ENCODE measurements at places on chromosomes 7 and 10. TPM values are rescaled to one million over a fixed set of nuclear protein-coding genes. Genes with fewer than 3 reads are reported as not detected.
A peak's percentile ranks its signal among the peaks of the same experiment; 100 is the strongest.

GRCh38 chr10:57593983-57594573 lies 673.6 kb downstream of the IPMK start:
- DNase-seq = no peak

- no peak for DNase-seq
Observed at GRCh38 chr7:65962033-65962432, 20.0 kb downstream of the GUSB start.

- DNase-seq = peak; percentile 78
Observed at GRCh38 chr10:76398043-76398710, 966.8 kb downstream of the LRMDA start.

DNA sequence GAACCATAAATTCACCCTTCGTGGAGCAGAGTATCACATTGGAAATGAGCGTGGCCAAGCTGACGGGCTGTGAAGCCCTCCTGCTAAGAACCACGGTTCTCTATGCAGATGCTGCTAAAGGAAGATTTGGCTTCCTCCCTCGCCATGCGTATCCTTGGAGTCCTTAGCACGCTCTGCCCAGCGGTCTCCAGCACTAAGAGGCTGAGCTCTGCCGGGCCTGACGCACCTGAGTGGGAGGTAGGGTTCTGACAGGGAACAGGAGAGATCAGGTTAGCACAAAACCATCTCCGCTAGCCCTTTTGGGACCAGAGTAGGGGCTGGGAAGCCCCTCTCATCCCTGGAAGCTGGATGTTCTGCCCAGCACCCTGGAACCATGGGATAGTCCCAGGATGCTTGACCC lies 225.8 kb downstream of the KCNMA1 start:
- no peak for DNase-seq

DNA sequence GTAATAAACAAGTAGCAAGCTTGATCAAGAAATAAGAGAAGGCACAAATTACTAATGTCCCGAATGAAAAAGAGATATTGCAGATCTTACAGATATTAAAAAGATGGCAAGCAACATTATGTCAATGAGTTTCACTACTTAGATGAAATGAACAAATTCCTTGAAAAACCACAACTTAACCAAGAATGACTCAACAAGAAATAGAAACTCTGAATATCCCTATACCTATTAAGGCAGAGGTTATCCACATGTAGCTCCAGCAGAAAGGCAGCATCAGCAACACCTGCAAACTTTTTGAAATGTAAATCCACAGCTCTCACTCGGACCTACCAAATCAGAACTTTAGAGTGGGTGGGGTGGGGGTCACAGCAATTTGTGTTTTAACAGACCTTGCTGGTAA lies 33.6 kb downstream of the PDE1C start:
- no peak for DNase-seq

GRCh38 chr10:75660823-75661222 lies 229.4 kb downstream of the LRMDA start:
- no peak for DNase-seq

- DNase-seq = no peak
Observed at GRCh38 chr7:11841657-11842056, 9.7 kb upstream of the THSD7A start.

GRCh38 chr10:31037749-31038148 lies 6.1 kb upstream of the ZNF438 start:
- DNase-seq = no peak

GRCh38 chr10:2876032-2876431 lies 191.3 kb upstream of the PFKP start:
- no peak for DNase-seq

- no peak for DNase-seq
Observed at GRCh38 chr7:75573477-75574019, 81.4 kb downstream of the SPDYE5 start.

- no peak for DNase-seq
Observed at GRCh38 chr10:98394851-98395440, 20.0 kb downstream of the PYROXD2 start.

DNA sequence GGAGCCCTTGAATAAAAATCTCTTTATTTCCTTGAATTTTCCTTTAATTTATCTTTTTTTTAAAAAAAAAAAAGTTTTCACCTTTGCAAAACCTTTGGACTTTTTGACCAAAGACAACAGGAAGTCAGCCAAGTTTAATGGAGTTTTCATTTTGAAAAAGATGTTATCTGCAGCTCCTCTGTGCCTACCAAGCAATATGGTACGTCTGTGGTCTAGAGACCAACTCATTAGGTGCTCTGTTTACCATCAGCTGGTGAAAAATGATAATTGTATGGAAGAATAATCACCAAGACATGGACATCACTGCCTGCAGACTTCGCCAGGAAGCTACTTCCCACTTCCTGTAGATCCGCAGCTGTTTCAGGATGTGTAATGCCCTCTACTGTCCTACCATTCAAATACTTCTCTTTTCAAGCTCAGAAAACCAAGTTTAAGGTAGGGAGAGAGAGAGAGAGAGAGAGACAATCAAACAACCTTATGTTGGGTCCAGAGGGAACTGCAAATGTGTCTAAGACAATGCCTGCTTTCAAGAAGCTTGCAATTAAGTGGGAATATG lies 18.7 kb downstream of the PLXNA4 start:
- no peak for DNase-seq

DNA sequence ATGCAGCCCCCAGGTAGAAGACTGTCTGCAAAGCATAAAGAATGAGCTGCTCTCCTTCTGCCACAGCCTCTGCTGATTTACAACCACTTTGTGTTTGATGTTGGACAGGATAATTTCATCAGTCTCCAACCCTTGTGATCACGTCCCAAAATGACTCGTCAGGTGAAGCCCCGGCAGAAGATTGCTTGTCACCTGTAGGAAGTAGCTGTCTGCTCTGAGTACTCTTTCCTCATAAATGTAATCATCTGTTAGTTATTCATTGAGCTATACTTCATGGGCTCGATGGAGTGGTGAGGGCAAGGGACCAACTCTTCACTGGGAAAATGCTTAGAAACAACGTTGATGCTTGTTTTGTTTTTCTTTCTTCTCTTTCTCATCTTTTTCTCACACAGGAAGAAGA lies 290.9 kb upstream of the SP8 start:
- DNase-seq = no peak

GRCh38 chr7:47027695-47028240 lies 554.1 kb downstream of the TNS3 start:
- no peak for DNase-seq

- no peak for DNase-seq
Observed at GRCh38 chr10:100618091-100618615, 82.4 kb downstream of the HIF1AN start.

GRCh38 chr7:157552295-157552993 lies 215.6 kb downstream of the DNAJB6 start:
- DNase-seq = no peak

DNA sequence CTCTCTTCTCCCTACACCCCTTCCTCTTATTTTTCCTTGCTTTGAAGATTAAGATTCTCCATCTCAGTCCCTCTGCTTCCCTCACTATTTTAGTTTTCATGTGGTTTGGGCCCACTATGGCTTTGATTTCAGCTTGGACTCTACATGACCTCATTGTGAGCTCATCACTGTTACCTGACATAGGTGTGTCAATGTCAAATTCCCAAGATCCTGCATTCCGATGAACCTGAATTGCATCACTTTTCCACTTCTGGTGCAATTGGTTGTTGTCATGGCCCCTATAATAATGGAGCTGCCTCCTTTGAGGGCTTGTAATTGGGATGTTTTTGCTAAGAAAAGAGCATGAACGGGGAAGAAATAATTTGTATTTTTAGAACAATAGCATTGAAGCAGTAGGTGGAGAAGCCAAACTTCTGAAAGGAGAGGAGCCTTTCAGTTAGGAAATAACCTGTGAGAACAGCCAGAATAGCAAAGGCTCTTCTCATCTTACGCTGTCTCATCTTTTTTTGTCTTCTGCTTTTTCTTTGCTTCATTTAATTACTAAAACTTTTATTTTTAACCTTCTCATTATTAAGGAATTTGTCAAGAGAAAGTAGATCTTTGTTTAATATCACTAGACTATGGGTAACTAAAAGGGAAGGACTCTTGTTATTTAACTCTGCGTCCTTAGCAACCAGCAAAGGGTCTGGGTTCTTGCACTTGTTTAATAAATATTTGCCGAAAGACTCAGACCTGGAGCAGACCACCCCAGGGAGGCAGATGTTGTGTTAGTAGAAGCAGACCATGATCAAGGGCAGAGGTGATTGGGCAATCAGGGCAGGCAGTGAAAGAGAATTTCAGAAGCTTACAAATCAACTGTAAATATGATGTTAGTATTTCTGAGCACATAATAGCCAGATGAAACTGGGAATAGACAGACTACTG lies 95.4 kb downstream of the TES start:
- no peak for DNase-seq

DNA sequence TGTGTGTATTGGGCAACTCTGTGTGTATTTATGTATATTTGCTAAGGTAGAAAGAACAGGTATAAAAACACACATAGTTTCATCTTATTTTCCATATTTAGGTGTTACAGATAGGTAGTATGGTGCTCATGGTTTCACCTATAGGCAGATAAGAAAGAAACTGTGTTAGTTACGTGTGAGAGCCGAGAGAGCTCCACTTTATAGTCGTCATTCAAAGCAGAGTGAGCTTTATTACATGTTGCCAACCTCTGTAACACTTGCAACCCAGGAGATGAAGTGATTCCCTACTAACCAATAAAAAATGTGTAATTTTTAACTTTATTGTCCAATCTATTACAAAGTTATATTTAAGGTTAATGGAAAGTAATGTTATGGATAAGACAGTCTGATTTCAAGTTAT lies 121.3 kb downstream of the AGMO start:
- DNase-seq = no peak

GRCh38 chr7:80298201-80298600 lies 163.6 kb downstream of the GNAI1 start:
- no peak for DNase-seq

- no peak for DNase-seq
Observed at GRCh38 chr10:78259391-78259790, 225.7 kb downstream of the RPS24 start.

DNA sequence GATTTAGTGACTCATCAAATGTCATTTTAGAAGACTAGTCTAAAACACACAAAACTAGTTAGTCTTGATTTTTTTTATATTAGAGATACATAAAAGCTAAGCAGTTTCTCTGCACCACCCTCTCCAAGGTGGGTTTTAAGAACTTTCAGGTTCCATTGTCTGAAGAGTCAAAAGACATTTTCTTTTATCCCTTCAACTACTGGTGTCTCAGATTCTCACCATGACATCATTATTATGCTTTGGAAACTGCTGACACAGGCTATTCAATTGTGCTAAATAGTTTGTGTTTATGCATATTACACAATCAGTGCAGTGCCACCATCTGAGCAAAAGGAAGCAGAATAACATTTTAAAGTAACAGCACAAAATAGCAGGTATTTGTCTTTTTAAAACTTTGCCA lies 52.2 kb downstream of the IGF2BP3 start:
- DNase-seq = no peak

DNA sequence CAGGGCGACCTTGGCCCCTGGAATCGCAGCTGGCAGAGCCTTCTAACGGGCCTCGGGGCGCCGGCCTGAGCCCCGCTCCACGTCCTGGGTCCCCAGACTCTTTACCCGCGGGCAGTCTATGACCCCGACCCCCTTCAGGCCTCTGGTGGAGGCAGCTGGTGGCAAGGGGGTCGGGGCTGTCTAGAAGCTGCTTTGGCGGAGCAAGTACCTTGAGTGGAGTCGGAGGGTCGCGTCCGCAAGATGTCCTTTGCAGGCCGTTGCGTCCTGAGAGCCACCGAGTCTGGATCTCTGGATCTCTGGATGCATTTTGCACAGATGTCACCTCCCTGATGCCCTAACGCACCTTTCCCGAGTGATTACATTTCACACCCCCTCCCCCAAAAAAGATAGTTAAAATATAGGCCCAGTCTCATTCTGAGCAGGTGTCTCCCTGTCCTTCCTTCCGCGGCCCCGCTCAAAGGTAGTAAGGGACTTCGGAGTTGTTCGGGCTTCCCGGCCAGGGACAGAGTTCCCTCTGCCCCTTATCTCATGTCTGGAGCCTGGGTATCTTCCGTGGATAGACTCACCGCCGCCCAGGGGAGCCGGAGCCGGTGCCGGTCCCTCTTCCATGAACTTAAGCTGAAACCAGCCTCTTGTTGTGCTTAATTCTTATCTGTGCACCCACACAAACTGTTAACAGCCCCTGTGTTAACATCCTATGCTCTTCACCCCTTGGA lies 457 bp downstream of the ACADSB start:
- DNase-seq = peak; percentile 69

GRCh38 chr7:17234398-17235031 lies 63.9 kb upstream of the AHR start:
- DNase-seq = no peak

GRCh38 chr7:29340696-29341095 lies 146.1 kb downstream of the CHN2 start:
- DNase-seq = no peak

DNA sequence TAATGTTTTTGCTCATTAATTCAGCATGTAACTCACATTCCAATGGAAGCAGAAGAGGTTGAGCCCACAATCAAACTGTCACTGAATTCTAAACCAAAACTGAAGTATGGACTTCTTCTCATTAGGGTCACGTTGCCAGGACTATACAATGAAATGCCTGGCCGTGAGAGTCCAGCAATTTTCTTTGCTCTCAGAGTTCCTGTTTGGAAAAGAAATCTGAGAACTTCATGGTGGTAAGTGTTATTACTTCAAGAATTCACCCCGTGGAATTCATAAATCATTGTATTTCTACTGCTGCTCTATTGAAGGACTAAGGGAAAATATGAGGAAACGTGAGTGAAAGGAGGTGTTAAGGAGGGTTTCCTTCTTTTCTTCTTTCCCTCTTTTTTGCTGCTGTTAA lies 441.8 kb upstream of the AKR1E2 start:
- DNase-seq = no peak

DNA sequence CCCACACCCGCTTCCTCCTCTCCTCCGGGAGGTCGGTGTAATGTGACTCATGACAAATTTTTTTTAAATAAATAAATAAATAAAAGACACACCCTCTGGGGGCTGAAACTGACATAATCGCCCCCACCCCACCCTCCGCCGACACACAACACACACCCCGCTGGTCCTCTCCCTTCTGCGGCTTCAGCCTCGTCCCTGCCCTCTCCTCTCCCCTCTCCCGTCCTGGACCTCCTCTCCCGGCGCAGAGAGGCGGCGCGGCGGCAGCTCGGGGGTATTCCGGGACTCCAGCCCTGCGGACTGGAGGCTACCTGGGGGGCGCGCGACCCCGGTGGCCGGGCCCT lies 686 bp downstream of the ABI1 start:
- peak; percentile 81 for DNase-seq

The C10orf53 gene
- not detected for total RNA-seq

The SERPINE1 gene
- total RNA-seq = 14.1 TPM

The SPDYE18 gene
- 1.1 TPM for total RNA-seq

The SPDYE5 gene
- not detected for total RNA-seq

The AGR3 gene
- 4.6 TPM for total RNA-seq

The HECW1 gene
- total RNA-seq = 1.1 TPM

The CYP2C9 gene
- total RNA-seq = not detected

The TMEM213 gene
- not detected for total RNA-seq

The TFR2 gene
- total RNA-seq = not detected

The PLAU gene
- 3.8 TPM for total RNA-seq

The TLX1 gene
- total RNA-seq = not detected

The OPN1SW gene
- not detected for total RNA-seq

The PNLIPRP1 gene
- not detected for total RNA-seq

The ITIH2 gene
- not detected for total RNA-seq

The RAB11FIP2 gene
- 47.1 TPM for total RNA-seq

The CRYGN gene
- 1.4 TPM for total RNA-seq

The TDRD1 gene
- total RNA-seq = 0.28 TPM

The CCDC172 gene
- not detected for total RNA-seq
